Neural crest cell (in vitro differentiated cells): ENCODE measurements at places on chromosomes 1 and 21. TPM values are rescaled to one million over a fixed set of nuclear protein-coding genes. Genes with fewer than 3 reads are reported as not detected.

GRCh38 chr1:185162491-185162890 is 5.5 kb downstream of the SWT1 start:
- no peak for DNase-seq

Gene RGS8
- total RNA-seq, result 1.8 and 2.4 TPM in 2 replicates

GRCh38 chr1:83857103-83857502 is 141.8 kb downstream of the TTLL7 start:
- no peak for DNase-seq

DNA sequence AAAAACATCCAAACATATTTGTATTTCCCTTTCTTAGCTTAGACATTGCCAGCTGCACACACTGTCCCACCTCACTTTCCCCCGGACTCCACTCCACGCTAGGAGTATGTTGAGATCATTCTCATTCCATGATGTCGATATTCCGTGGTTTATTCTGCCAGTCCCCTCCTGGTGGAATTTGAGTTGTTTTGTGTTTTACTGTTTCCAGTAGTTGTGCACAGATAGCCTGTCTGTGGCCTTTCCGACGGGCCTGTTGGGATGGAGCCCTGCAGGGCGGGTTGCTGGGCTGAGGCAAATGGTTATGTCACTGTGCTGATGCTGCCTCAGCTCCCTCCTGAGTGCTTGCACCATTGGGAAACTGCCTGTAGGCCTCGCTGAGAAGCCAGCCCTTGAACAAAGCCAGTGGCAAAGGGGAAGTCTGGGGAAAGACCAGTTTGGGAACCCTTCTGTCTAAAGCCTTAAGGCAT is 12.8 kb downstream of the TRAPPC10 start:
- no peak for DNase-seq

GRCh38 chr1:69739251-69739605 is 171.5 kb downstream of the LRRC7 start:
- no peak for DNase-seq
